ENCODE measurements at places on chromosomes 1 and 21.

DNA sequence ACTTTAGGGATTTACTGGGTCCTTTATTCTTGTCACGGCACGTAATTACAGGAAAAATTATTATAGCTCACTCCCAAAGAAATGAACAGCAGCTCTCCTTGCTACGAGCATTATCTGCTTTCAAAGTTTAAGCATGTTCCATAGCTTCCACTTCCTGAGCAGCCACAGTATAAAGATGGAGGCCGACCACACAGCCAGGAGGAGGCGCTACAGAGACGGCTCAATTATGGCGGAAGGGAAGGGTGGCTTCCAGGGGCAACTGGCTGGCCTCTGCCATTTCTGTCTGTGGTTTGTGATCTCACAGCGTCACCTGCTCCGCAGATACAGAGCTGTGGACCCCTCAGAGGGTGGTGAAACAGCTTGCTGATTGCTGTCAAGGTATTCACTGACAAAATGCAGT, 212.3 kb upstream of the GREM2 start:
- no peak for DNase-seq

GRCh38 chr1:31152181-31152795, 86.8 kb upstream of the PUM1 start:
- no peak for DNase-seq

DNA sequence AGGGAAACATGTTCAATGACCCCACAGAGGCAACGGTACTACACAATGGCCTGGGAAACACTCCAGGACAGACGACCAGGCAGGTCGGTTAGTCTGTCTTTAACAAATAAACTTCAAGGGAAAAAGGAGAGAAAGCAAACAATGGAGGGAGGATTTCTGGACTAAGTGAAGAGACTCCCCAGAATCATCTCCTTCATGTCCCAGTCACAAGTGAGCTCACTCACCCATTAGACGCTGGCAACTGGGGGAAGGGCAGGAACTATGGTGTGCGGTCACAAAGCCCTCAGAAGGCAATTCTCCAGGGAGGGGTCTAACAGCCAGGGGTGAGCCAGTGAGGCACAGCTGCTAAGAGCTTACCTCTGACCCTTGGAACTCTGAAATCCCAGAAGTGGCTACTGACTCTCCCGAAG, 55.7 kb upstream of the NADK start:
- DNase-seq: no peak

- peak; percentile 32 for DNase-seq
Observed at GRCh38 chr1:29505532-29506220, 269.4 kb downstream of the PTPRU start.

- DNase-seq: no peak
Observed at GRCh38 chr1:201268604-201269151, 14.6 kb upstream of the PKP1 start.

DNA sequence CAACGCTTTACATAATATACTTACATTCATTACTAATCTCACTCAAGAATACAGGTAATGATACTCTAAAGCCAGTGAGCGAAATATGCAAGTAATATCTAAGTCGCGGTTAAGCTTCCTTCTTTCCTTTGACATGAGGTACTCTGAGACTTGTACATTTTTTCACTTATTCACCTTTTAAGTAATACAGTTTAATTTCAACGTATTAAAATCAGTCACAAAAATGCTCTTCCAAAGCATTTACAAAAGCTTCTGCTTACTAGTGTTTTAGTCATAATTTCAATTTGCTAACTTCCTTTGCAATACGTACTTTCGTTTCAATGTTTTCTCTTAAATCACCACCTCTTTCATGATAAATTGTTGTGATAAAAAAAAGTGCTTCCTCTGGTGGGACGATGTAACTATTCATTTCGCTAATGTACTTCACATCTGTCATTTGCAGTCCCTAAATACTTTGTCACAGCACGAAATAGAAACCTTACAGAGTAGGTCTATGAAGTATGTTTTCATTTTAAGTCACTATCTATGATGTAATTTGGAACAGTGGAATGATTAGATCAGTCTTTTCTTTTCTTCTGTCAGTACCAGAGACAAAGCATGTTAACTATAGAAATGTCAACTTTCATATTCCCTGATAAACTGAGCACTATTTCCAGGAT, 34.0 kb upstream of the ADGRL4 start:
- no peak for DNase-seq

- DNase-seq: no peak
Observed at GRCh38 chr1:75522389-75522788, 88.5 kb downstream of the SLC44A5 start.

- DNase-seq: no peak
Observed at GRCh38 chr1:183191833-183192232, 5.8 kb downstream of the LAMC2 start.

- no peak for DNase-seq
Observed at GRCh38 chr1:225476538-225476988, 48.7 kb upstream of the LBR start.

DNA sequence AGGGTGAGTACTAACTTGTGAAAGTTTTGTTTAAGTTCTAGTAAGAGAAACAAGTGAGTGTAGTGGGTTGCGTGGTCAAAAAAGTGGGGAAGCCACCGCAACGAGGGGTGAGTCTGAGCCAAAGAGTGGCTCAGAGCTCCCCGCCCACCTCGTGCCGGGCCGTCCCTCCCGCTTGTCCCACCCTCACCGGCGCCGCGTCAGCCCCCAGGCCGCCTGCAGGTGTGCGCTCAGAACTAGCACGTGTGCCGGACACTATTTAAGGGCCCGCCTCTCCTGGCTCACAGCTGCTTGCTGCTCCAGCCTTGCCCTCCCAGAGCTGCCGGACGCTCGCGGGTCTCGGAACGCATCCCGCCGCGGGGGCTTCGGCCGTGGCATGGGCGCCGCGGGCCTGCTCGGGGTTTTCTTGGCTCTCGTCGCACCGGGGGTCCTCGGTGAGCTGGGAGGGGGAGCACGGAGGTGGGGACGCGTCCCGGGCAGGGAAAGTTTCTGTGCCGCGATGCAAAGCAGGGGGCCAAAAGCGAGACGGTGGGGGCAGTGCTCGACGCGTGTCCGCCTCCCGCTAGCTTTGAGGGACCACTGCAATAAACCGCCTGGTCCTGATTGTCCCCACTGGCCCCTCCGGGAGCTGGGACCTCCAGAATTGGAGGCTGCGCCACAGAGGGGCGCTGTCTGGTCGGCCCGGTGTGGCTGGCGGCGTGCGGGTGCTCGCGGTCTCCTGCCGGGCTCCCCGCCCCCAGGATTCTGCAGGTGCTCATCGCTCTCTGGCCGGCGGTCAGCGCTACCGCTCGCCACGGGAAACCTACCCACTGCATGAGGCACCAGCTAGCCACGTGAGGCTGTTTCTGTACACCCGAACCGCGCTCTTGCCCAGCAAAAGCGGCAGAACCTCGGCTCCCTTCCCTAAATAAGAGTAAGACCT, at the start of gene CR2:
Gene CR2 (plus strand): TSS at position 283 of the 919 bp plus-strand sequence. CDS start 91 bp downstream, at position 374.
- DNase-seq: no peak

DNA sequence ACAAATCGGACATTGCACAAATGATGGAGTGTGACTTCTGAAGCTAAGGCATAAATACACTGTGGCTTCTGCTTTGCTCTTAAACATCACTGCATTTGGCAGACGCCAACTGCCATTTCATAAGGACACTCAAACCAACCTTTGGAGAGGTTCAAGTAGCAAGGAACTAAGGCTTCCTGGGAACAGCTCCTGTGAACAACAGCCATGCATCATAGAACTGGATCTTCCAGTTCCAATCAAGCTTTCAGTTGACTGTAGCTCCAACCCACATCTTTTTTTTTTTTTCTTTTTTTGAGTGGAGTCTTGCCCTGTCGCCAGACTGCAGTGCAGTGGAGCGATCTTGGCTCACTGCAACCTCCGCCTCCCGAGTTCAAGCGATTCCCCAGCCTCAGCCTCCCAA, 10.7 kb upstream of the HUNK start:
- DNase-seq: no peak

DNA sequence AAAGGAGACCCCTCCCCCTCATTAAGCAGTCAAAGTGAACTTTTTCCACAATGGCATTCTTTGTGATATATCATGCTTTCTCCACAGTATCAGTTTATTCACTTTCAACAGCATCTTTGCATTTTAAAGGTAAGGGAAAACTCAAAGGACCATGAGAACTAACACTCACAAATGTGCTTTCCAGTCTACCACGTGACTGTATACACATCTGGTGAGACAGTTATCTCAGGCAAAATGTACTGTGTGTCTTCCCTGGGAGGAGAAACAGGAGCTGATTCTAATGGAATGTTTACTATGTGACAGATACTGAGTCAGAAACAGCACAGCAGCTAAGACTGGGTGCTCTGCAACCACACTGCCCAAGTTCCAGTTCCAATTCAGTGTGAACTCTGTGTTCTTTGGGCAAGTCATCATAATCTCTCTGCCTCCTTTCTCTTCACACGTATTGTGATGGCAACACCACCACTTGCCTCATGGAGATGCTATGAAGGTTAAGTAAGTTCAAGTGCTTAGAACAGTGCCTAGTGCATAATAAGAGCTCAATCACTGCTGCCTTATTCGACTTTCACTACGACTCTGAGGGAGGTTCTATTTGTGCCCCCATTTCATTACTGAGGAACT, 79.0 kb downstream of the SLC45A1 start:
- no peak for DNase-seq

GRCh38 chr1:228768355-228769000, 33.2 kb downstream of the RHOU start:
- no peak for DNase-seq

- DNase-seq: no peak
Observed at GRCh38 chr1:155982106-155982505, 3.8 kb upstream of the ARHGEF2 start.

DNA sequence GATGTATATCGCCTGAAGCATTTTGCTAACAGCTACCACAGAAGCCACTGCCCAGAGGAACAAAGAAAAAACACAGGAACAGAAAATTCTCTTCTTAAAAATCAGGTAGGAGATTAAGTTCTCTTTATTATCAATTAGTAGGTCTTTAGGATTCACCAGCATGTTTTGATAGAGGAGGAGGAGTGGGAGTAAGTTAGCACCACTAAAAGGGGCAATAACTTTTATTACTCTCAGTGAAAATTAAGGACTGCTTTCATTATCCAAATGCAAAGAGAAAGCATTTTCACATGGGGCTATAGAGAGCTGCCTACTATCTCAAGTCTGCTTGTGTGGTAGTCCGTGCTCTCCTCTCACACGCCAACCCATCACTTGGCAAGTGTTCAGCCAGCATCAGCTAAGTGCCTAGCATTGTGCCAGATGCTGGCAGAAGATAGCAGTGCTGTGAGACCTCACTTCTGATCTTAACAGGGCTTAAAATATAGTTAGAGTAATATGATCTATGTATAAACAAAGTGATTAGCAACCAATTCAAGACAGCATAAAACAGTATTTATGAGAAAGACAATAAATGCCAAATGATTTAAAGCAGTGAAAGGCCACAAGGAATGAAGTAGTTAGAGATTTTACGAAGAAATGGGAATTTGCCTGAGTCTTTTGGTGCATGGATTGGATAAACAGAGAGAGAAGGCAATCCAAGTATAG, 39.8 kb downstream of the ASTN1 start:
- no peak for DNase-seq

DNA sequence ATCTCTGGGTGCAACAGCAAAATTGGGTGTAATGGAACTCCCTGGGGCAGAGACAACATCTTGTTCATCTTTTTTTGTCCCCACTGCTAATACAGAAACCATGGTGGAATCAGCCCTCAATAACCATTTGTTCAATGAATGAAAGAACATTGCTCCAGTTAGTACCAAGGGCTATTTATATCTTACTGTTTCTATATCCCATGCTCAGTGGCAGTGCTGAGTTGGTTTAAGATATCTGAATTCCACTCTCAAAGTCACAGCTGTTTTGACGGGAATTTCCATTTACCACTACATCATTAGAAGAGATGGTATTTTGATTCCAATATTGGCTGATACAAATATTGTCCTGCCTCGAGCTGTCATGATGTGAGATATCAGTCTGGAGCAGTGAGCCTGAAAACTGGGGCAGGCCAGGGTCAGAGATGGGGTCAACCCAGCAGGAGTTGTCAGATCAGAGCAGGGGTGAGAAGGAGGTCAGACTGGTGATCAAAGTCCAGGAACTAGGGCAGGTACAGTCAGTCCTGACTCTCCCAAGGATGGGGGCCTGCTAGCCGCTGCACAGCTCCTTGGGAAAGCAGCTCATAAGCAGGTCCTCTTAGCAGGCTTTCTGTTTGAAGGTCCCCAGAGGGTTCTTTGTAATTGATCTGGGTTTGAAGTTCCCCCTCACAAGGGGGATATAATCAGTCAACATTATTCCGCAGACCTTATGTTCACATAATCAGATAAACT, 5.8 kb upstream of the PHC2 start:
- no peak for DNase-seq

GRCh38 chr1:230735447-230735846, 11.7 kb upstream of the CAPN9 start:
- DNase-seq: peak; percentile 74

DNA sequence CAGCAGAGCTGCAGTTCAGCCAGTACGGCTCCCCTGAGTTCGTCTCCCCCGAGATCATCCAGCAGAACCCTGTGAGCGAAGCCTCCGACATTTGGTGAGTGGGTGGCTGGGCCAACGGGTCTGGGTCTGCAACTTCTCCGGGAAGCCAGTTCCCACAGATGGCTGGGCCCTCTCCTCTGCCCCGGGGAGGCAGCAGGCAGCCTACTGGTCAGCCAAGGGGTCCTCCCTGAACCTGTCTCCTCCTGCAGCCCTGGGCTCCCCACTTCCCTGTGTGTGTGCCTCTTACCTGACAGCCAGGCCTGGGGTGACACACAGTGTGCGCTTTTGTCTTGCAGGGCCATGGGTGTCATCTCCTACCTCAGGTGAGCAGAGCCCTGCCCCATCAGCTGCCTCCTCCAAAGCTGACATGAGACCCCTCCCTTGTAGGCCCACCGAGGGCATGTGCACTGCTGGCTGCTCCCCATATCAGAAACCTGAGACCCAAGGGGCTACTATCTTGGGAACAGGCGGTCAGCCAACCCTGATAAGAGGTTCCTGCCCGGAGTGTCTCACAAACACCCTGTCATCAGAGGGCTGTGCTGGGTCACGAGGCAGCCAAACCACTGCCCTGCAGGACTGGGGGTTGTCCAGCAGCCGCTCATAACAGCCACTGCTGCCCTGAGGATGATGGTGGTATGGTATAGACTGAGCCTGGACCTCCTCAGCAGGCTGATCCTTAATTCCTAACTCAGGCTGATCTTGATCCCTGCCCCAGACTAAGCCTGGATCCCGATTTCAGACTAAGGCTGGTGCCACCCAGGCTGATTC, 37.6 kb downstream of the TRIM11 start:
- DNase-seq: no peak

Measured in SHP77 (cell line).